ENCODE measurements at places on chromosomes 4 and X. TPM values are rescaled to one million over a fixed set of nuclear protein-coding genes. Genes with fewer than 3 reads are reported as not detected.

DNA sequence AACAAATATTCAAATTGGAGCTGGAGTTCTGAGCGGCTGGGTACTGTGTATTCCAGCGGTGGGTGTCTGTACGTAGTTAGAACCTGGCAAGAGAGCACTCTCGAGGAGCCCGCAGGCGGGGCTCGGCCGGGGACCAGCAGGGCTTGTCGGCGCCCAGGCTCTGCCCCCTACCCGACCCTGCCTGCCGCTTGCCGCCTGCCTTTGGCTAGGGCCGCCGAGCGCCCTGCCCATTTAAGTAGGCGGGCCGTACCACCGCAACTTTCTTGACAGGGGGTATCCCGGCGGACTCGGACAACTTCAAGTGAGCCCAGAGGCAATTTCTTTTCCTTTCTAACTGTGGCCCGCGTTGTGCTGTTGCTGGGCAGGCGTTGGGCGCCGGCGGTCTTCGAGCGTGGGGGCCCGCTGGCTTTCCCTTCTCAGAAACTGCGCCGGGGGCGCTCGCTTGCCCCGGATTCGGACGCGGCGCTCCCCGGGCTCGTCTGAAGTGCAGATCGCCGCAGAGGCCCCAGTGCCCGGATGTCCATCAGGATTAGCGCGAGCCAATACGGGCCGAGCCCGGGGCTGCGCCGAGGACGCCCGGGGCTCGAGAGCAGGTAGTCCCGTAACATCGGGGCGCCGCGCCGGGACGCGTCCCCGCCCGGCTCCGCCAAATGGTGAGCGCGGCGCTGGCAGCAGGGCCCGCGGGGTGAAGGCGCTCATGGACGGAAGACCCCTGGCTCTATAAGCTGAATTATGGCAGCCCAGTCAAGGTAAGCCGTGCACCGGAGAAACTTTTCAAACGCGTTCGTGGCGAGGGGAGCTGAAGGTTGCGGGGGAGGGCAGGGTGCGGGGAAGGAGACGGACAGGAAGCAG, 72.1 kb downstream of the AFF1 start:
- peak overlapping the region; percentile 96 for H3K4me3 ChIP-seq
- H3K36me3 ChIP-seq: no peaks in the 10 kb centered on the region
- H3K27ac ChIP-seq: peak overlapping the region; percentile 97
- peak; percentile 94 for DNase-seq

- H3K27ac ChIP-seq: peak within 1 kb of the TSS; percentile 73
- no peaks in the 10 kb centered on the region for H3K4me1 ChIP-seq
- no peak for DNase-seq
- no peaks in the 10 kb centered on the region for H3K36me3 ChIP-seq
- peaks cover 6% of the 10 kb centered on the region for H3K27me3 ChIP-seq
- H3K4me3 ChIP-seq: no peak within 1 kb of the TSS
Measured at GRCh38 chrX:71301195-71301924, at the start of gene ITGB1BP2. ITGB1BP2 (plus strand) TSS chrX:71301750; CDS start chrX:71301807, 57 bp downstream.

DNA sequence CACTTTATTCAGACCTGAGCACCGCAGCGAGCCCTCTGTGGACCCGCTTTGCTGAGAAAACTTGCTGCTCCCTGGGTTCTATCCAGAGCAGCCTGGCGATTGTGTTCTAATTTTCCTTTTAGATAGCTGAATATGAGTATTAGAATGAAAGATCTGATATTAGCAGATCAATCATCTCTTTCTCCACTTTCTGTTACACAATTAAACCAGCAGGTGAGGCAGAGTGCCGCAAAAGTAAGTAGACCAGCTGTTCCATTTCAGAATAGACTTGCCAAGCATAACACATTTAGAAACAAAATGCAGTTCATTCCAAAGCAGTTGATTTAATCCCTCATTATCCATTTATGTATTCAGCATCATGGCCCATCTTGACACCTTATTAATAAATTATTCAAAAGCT, 58.6 kb downstream of the PALLD start:
- H3K36me3 ChIP-seq: no peaks in the 10 kb centered on the region
- no peak overlapping the region for H3K4me3 ChIP-seq
- H3K4me1 ChIP-seq: no peaks in the 10 kb centered on the region
- H3K27ac ChIP-seq: no peak overlapping the region
- no peaks in the 10 kb centered on the region for H3K27me3 ChIP-seq

DNA sequence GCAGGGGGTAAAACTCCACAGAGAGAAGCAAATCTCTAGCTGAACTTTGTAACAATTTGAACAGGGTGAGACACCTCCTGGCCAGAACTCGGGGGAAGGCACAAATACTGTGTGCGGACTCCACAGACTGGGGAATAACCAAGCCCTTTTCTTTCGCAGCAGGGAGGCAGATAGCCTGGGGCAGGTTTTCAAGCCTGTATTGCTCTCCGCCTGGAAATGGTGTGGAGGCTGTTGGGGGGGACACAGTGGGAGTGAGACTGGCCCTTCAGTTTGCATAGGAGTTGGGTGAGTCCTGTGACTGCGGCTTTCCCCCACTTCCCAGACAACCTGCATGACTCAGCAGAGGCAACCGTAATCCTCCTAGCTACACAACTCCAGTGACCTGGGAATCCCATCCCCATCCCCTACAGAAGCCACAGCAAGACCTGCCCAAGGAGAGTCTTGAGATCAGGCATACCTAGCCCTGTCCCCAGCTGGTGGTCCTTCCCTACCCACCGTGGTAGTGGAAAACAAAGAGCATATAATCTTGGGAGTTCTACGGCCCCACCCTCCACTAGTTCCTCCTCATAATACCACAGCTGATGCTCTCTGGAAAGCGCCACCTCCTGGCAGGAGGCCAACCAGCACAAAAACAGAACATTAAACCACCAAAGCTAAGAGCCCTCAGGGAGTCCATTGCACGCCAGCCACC, 12.9 kb upstream of the SMPX start:
- no peaks in the 10 kb centered on the region for H3K4me1 ChIP-seq
- no peak overlapping the region for H3K27ac ChIP-seq
- no peak overlapping the region for H3K4me3 ChIP-seq
- no peaks in the 10 kb centered on the region for H3K36me3 ChIP-seq
- no peaks in the 10 kb centered on the region for H3K27me3 ChIP-seq
- no peak for DNase-seq

DNA sequence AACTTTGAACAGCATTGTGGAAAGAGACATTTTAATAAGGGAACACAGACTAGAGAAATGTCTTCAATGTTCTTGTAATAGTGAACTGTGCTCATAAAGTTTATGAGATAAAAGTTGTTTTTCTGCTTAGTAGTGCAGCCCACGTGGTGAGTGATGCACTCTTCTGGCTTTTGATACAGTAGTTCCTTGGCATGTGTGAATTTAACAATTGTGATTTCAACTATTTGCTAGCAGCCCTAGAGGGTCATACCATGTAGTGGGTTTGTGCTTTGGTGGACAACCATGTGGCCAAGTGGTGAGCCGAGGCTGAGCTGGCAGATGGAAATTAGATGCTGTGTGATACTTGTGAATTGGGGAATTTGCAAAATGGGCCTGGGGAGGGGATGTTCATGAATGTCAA, 116.2 kb upstream of the SLC4A4 start:
- no peaks in the 10 kb centered on the region for H3K4me1 ChIP-seq
- H3K36me3 ChIP-seq: no peaks in the 10 kb centered on the region
- no peak for DNase-seq
- peaks cover 1% of the 10 kb centered on the region for H3K27me3 ChIP-seq
- no peak overlapping the region for H3K4me3 ChIP-seq

- DNase-seq: no peak
- peak overlapping the region; percentile 94 for H3K4me3 ChIP-seq
- H3K36me3 ChIP-seq: no peaks in the 10 kb centered on the region
- H3K4me1 ChIP-seq: peaks cover 28% of the 10 kb centered on the region
Measured at GRCh38 chr4:118350961-118351360, 1.8 kb downstream of the PRSS12 start.

- no peak overlapping the region for H3K27ac ChIP-seq
- peaks cover 2% of the 10 kb centered on the region for H3K4me1 ChIP-seq
- H3K27me3 ChIP-seq: peaks cover 2% of the 10 kb centered on the region
Measured at GRCh38 chrX:46649421-46650260, 76.1 kb downstream of the CHST7 start.

DNA sequence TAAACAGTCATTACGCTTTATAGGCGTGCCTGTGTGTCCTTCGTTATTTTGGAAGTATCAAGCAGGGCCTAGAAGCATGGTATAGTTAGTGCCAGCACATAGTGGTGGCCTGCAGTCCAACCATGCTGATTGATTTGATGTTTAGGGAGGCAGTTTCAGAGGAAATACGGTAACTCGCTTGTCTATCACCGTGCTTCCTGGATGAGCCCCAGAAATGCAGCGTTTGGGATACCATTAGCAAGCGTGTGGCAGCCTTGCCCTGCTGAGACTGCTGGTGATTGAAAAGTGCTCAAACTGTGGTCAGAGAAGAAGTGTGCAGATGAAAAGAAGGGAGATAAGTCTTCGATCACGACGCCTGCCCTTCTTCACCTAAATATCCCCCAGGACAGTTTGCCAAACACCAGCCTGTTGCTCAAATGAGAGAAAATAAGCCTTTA, 158.4 kb downstream of the CHIC2 start:
- H3K4me1 ChIP-seq: peaks cover 5% of the 10 kb centered on the region
- no peak for DNase-seq
- H3K27me3 ChIP-seq: no peaks in the 10 kb centered on the region
- no peaks in the 10 kb centered on the region for H3K36me3 ChIP-seq
- no peak overlapping the region for H3K4me3 ChIP-seq

GRCh38 chr4:110196206-110196870, 2.1 kb downstream of the ELOVL6 start:
- H3K4me1 ChIP-seq: peaks cover 18% of the 10 kb centered on the region
- DNase-seq: peak; percentile 68
- peaks cover 4% of the 10 kb centered on the region for H3K36me3 ChIP-seq
- H3K27me3 ChIP-seq: peaks cover 21% of the 10 kb centered on the region
- peak overlapping the region; percentile 98 for H3K4me3 ChIP-seq

DNA sequence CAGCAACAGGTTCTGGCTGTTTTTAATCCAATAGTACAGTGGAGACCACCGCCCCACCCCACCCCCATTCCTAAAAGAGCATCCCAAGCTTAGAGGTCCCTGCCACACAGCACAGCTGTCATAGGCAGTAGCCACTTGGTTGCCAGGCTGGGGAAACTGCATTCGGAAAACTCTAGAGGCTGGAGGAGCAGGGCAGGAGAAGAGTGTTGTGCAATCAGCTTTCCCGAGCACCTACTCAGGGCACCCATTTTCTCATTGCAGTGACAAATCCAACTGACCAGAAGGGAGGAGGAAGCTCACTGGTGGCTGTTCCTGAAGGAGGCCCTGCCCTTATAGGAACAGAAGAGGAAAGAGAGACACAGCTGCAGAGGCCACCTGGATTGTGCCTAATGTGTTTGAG, 1.1 kb downstream of the CXCL1 start:
- no peaks in the 10 kb centered on the region for H3K36me3 ChIP-seq
- peak overlapping the region; percentile 87 for H3K4me3 ChIP-seq
- peaks cover 6% of the 10 kb centered on the region for H3K27me3 ChIP-seq

DNA sequence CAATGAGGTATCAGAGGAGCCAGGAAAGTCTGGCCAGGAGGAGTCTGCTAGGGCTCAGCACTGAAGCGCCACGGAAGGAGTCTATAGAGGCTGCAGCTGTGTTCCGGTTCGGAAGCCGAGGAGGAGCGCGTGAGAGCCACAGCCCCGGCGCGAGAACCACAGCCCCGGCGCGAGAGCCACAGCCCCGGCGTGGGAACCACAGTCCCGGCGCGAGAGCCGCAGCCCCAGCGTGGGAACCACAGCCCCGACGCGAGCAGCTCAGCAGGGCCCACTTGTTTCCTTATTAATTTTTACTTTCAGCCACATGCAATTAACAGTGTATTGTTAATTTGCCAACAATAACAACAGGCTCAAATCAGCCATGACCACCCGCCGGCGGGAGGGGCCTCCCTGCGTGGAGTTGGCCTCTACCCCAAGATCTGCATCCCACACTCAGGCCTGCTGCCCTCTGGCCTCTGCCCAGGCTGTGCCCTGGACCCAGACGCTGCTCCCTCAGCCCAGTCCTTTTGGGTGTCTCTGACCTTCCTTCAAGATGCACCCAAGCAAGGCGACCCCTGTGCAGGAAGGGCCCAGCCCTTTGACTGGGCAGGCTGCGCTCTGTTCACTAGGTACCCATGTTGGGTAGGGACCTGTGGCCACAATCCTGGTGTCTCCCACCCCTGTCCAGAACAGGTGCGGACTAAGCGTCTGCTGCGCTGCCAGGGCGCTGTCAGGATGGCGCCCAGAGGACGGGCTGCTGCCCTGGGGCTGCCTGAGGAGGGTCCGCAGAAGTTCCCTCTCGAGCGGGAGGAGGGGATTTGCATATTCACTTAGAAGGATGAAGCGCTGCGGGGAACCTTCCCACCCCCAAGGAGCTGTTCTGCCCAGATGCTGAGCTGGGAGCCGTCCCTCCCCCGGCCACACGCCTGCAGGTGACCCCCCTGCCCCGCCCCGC, 113.8 kb downstream of the ADRA2C start:
- H3K27me3 ChIP-seq: peaks cover 5% of the 10 kb centered on the region
- no peak overlapping the region for H3K27ac ChIP-seq
- H3K4me1 ChIP-seq: no peaks in the 10 kb centered on the region
- DNase-seq: no peak

DNA sequence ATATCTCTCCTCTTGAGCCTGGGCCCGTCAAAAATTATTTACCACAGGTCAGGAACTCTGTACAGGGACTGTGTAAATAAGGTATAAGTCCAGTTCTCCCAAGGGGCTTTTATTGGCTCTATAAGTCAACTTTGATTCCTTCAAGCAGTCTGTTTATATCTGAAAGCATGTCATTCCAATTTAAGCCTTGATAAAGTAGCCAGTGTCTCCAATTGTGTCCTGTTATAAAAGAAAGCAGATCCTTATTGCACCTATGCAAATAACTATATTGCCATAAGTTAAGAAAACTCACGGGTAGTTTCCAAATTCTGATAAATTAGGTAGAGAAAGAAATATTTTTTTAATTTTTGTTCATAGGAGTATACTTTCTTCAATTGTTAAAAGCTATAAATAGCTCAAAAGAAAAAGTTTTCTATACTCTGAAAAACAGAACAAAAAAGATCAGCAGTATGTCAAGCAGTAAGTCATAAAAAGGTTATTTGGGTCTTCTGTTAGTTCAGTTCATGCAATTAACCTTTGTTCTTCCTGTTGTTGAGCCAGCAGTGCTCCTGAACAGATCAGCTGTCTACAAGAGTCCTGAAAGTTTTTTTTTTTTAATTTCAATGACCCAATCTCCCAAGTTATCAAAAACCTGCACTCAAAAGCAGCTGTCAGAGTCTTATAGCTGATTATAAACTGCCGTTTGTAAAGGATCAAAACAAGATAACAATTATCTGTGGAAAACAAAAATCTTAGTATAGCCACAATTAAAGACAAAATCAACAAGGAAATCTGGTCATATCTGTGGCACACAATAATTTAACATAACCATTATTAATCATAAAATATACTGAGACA, 178.4 kb upstream of the GALNT7 start:
- H3K36me3 ChIP-seq: peaks cover 11% of the 10 kb centered on the region
- H3K4me3 ChIP-seq: no peak overlapping the region
- H3K27me3 ChIP-seq: no peaks in the 10 kb centered on the region
- DNase-seq: no peak
- no peak overlapping the region for H3K27ac ChIP-seq

MAGEA2 gene
- total RNA-seq: 2.7 TPM

ETDA gene
- not detected for total RNA-seq

TFE3 gene
- total RNA-seq: 39.8 TPM

F8A2 gene
- total RNA-seq: not detected

ARR3 gene
- not detected for total RNA-seq

IRF2 gene
- 7.4 TPM for total RNA-seq

DRD5 gene
- not detected for total RNA-seq

WDR17 gene
- 6.3 TPM for total RNA-seq
